Lower leg skin (tissue), 4 donors: ENCODE measurements at places on chromosomes 13 and 19.

GRCh38 chr13:95182570-95183265, 118.5 kb downstream of the ABCC4 start:
- DNase-seq = no peak

DNA sequence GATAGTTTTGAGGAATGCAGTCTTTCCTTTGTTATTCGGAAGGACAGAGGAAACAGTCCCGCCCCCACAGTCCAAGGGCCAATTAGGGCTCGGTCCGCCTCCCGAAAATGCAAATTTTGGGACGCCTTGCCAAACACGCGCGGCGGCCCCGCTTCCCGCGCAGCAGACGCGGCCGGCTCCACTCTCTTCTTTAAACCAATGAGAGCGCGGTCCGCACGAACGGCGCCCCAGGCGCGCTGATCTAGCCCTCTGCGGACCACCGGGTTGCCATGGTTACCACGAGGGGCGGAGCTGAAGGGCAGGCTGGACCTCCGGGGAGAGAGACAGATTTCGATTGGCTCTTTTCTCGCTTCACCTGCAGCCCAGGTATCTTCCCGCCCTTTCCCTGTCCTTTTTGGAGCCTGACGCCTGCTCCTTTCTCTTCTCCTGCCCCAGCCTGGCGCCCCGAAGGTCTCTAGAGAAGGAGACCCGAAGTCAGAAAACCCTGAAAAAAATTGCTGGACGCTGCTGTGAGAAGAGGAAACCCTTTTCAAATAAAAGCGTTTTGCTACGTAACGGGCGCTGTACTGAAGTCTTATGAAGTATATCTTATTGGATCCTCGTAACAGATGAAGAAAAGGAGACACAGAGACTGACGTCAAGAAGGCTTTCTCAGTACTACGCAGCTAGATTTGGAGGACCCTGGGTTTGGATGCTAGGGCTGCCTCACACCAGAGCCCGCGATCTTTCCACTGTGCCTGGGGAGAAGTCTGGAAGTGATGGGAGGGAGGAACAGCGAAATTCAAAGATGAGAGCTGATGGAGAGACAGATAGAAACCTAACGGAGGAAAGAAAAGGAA, 2.0 kb downstream of the PTH2 start:
- DNase-seq = peak; percentile 34

GRCh38 chr19:39277598-39277997, 9.4 kb downstream of the IFNL2 start:
- DNase-seq = peak; percentile 43

DNA sequence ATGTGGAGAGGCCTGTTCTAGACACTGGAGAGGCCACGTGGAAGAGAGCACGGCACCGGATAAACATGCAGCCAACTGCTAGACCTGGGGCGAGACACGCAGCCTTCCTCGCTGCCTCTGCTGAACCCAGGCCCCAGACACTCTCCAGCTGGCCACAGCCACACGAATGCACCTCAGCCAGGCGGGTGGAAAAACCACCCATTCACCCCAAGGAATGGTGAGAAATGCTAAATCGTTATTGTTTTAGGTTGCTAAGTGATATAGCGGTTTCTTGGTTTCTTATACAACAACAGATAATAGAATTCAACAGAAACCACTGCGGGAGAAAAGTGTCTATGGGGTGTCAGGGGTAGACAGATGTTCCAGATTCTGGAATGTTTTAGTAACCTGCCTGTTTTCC, 52.5 kb downstream of the STK24 start:
- DNase-seq = no peak

DNA sequence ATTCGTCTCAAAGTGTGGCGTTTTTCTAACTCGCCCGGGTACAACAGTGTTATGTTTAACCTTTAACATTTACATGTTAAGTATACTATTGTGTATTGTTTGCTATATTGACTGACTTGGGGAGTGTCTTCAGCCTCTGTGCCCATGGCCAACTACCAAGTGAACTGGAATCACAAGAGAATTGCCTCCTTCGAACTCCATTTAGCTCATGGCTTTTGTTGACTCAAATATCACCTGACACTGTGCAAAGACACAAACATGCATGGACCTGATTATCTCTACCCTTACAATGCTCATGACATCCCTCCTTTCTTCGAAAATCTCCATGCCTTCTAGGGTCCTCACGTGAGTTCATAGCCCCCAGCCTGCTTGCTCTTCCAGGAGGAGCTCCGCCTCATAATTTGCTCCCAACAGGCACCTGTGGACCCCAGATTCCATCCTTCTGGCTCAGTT, 704 bp downstream of the ZNF814 start:
- DNase-seq = peak; percentile 5

GRCh38 chr13:42380420-42381164, 108.6 kb downstream of the AKAP11 start:
- DNase-seq = no peak

GRCh38 chr13:113665597-113666328, 1.3 kb upstream of the GRK1 start:
- DNase-seq = peak; percentile 58

DNA sequence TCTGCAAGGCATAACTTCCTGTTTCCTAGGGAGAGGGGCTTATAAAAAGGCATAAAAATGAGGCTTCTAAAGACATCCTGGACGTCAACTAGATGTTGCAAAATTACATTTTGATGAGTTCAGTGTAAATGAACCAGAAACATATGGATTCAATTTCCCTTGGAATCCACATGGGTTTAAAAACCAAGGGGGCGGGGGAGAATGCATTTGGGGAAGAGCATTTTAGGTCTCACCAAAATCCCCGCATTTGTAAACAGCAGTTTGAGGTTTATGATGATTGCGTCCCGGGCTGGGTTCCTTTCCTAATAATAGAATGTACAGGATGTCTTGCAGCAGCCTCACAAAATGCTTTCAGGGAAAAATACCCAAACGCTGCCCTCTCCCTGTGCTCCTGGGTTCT, 407.8 kb downstream of the ZNF536 start:
- DNase-seq = peak; percentile 13

DNA sequence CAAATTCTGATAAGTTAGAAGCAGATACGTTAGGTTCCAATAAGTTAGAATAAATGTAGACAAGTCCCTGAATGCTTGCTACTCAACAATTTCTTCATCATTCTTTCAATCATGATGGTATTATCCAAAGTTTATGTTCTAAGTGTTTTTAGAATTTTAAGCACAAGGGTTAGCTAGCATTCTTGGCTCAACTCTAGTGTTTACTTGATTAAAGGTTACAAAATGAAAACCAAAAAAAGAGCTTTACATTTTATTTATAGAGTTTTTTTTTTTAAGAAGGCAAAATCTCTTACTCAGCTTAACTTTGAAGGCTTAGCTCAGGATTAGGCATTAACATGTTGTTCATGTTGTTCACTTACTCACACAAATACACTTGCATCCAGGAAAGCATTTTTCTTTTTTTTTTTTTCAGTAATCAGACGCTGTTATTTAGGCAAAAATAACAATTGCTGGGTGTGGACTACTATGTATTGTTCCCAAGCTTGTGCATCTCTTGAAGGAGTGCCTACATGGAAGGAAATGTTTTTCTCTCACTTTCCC, 420.6 kb downstream of the DCT start:
- DNase-seq = no peak

- no peak for DNase-seq
Measured at GRCh38 chr13:19960653-19960976, 2.1 kb downstream of the ZMYM2 start.

DNA sequence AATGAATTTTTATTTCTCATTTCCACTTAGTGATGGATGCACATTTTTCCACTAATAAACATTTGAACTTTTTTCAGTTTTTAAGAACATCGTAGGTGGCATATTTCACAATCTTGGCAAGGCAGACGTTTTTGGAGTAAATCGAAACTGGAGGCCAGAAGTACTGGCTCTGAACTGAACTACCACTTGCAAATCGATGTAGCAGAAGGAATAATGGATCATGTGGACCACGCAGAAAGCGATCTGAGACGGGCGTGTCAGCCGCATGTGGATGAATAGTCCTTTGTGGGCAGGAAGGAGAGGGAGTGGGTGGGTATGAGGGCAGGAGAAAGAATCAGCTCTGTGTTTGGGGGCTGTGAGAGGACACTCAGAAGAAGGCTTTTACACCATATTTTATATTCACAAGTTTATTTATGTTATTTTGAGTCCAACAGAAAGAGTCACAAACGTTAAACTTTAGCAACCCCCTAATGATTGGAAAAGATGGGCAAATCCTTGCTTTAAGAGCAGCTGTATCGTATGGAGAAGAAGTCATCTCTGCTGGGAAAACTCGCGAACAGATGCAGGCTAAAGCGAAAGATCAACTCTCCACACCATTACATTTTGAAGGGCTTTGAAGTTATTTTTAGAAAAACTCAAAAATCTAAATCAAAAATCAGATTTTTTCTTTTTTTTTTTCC, 90.5 kb downstream of the COL4A2 start:
- peak; percentile 39 for DNase-seq

DNA sequence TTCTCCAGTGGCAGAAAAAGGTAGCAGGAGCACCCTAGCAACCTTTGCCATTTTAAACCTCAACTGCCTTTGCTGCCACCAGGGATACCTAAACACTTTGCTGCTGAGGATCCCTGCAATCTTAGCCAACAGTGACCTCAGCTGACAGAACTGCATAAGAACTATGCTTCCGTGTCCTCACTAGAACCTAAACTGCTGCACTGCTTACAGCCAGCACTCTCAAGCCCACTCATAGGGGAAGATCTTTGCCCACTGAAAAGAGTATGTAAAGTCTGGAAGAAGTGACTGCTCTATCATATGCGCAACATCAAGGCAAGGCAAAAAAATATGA, 270.0 kb upstream of the PCDH20 start:
- no peak for DNase-seq

- DNase-seq = no peak
Measured at GRCh38 chr19:32415669-32416068, 10.1 kb downstream of the DPY19L3 start.

DNA sequence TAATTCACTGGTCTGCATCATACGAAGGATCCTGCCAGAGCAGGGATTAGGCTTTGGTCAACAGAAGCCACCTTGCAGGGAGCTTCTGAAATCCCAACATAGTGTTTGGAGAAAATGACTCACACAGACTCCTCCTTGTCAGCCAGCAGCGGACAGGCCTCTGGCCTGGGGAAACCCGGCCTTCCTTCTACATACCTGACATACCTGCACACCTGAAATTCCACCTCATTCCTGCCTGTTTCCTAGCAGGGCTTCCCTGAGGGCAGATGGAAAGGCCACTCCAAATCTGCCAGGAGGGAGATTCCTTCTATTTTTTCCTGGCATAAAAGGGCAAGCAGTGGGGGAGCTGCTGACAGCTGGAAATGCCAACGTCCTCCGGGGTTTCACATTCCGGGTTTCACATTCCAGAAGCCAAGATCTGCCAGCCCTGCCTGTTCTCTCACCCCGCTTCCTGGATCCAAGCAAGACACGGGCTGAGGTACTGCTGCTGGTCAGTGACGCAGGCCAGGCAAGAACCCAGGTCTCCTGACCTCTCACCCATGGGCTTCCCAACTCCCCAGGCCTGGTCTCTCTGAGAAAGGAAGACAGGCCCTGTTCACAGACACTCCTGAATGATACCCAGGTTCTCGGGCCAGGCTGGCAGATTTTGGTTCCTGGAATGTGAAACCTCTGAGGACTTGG, 18.2 kb upstream of the IGFL1 start:
- no peak for DNase-seq

GRCh38 chr13:112793545-112794445, 104.0 kb downstream of the ATP11A start:
- DNase-seq = no peak

GRCh38 chr19:43337737-43338136, 15.7 kb upstream of the CD177 start:
- DNase-seq = no peak

DNA sequence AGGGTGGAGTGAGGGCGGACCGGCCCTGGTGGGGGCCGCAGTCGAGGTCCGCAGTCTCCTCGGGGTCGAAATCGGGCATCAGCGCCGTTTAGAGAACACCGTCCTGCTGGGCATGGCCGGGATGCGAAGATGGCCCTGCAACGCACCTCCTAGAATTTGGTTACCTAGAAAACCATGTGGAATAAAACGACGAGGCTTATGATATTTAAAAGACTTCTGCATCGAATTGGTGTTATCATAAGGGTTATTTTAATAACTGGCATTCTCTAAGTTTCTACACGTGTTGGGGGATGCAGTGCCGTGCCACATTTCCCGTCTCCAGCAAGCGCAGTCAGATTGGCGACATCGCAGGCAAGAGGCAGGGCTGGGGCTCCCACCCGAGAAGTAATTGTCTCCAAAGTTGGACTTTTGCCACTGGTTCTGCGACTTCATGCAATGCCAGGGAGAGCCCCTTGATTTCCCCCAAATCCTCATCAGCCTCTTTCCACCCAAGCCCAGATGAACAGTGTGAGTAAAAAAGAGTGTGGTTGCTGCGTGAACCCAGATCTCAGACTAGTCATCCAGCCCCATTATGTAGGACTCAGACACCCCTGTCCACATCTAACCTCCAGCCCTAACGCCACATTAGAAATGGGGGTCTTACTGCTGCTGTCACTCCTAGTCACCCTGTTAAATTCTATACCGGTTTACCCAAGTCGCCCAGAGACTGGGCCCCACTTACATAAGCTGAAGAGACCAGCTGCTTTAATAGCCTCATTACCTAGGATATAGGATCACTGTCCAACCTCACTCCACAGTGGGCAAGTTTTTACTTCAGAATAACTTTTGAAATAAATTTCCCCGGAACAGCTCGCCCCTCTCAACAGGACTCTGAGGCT, 571 bp upstream of the DHRS12 start:
- no peak for DNase-seq

- DNase-seq = no peak
Measured at GRCh38 chr19:4012975-4013634, 5.6 kb downstream of the PIAS4 start.

- no peak for DNase-seq
Measured at GRCh38 chr19:19406878-19407632, 1.6 kb downstream of the GATAD2A start.

DNA sequence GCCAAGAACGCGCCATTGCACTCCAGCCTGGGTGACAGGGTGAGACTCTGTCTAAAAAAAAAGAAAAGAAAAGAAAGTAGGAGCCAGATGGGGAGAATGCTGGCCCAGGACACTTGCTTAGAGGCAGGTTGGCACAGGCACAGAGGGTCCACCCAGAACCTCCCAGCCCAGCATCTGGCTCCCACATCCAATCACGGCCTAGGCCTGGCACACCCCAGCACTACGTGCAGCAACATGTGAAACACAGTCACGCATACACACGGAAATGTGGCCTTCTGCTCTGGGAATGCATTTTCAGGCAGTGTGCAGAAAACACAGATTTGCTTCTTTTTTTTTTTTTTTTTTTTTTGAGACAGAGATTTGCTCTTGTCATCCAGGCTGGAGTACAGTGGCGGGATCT, 20.9 kb upstream of the FOSB start:
- DNase-seq = peak; percentile 90

DNA sequence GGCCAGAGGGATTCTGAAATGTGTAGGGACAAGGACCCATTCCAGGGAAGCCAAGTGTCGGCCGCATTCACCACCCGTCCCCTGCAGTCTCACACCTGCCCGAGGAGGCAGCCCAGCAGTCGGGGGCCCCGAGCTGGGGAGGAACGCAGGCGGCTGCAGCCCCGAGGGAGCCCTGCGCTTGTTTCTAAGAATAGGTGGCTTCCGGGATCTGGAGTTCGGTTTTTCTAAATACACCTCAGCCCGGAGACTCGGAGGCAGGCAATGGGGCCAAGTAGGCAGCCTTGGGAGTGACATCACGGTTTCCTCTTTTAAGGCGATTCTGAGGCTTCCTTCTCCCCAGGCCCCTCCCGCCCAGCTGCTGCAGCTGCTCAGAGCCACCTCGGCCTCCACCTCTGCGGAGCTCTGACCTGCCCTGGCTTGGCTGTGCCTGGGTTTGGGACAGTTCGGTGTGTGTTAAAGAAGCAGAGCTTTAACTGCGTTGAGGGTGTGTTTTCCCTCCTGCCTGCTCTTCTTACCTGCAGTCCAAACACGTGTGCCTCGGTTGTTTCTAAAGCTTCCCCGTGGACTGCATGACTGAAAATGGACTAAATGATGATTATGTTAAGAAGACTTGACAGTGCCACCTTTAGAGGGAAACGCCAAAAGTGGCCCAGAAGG, 80.5 kb downstream of the COL4A2 start:
- no peak for DNase-seq
